ENCODE measurements at places on chromosomes 1 and 21.

DNA sequence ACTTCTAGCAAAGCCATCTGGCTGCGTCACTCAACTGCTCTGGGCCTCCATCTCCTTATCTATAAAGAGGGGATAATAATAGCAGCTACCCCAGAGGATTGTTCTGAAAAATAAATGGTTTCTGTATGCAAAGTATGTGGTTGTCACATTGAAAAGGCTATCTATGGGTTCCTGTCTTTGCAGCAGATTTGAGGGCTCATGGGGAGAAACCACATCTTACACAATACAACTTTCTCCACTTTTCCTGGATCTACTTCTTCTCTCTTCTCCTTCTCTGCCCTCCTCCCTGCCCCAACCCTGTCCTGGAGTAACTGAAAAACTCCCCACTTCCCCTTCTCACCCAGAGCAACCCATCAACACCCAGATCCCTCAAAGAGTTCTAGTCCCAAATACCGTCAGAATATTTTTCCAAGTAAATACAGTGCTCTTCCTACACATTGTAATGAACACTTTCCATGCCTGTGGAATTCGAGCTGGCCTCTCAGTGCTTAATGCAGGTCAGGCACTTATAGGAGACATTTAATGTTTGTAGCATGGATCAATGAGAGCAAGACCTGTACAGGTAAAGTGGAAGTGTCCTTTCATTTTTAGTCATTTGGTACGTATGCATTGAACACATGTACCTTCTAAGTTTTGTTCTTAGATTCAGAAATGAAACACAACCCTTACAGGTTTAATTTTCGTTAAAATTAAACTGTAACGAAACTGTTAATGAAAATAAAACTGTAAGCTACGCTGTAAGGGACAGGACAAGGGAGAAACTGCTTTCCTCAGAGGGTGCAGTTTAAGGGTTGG lies 131.9 kb downstream of the AK5 start:
- no peak for DNase-seq

DNA sequence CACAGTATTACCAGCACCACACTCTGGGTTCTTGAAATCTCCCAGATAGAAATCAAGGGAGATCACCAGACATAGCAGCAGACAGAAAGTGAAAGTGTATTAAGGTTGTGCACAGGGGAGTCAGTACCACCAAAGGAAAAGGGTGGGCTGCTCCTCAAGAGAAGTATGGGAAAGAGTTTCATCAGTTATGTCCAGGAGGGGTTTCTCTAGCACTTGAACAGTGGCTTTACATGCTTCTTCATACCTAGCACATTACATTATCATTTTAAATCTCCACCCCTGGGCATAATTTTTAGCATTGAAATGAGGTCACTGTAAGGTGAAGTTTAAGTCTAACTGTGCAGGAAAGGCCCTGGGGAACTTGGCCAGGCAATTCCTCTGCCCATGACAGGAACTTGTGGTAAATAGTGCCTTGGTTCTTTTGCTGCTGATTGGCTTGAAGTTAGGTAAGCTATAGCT lies 601.0 kb downstream of the NUF2 start:
- no peak for DNase-seq

GRCh38 chr1:245108909-245109308 lies 45.9 kb upstream of the KIF26B start:
- DNase-seq, result no peak

- DNase-seq, result no peak
Observed at GRCh38 chr1:230301822-230302221, 124.3 kb downstream of the PGBD5 start.

GRCh38 chr1:41674522-41674921 lies 190.0 kb upstream of the EDN2 start:
- no peak for DNase-seq

DNA sequence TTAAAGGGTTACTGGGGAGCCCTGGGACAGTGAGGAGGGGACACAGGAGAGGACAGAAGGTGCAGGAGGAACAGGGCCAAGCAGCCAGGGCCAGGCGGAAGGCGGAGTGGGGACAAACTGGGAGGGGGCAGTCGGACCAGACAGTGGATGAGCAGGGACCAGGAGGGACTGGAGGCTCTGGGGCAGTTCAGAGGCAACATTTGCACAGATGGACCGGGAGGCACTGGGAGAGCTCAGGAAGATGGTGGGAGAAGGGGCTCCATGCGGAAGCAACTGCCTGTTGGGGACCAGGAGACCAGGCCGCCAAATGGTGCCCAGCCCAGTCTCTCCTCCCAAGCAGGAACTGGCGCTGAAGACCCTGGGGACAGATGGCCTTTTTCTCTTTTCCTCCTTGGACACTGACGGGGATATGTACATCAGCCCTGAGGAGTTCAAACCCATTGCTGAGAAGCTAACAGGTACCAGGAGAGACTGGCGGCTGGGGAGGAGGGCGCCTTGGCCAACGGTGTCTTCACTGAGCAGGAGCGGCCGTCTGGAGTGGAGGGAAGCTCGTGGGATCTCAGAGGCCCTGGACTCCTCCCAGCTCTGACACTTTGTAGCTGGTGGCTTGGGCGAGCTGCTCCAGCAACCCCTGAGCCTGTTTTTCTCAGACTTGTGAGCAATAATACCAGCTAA lies 847 bp downstream of the SELENON start:
- no peak for DNase-seq
